ENCODE measurements at places on chromosomes 12 and 14.

GRCh38 chr12:81596558-81596957 lies 162.6 kb downstream of the PPFIA2 start:
- no peak for DNase-seq

- DNase-seq = no peak
Measured at GRCh38 chr14:38201137-38201828, 6.4 kb upstream of the SSTR1 start.

GRCh38 chr14:85198001-85198400 lies 331.9 kb upstream of the FLRT2 start:
- no peak for DNase-seq

- DNase-seq = no peak
Measured at GRCh38 chr12:93314177-93314497, 63.6 kb upstream of the NUDT4 start.

- DNase-seq = no peak
Measured at GRCh38 chr12:59929110-59929509, 333.3 kb downstream of the SLC16A7 start.

DNA sequence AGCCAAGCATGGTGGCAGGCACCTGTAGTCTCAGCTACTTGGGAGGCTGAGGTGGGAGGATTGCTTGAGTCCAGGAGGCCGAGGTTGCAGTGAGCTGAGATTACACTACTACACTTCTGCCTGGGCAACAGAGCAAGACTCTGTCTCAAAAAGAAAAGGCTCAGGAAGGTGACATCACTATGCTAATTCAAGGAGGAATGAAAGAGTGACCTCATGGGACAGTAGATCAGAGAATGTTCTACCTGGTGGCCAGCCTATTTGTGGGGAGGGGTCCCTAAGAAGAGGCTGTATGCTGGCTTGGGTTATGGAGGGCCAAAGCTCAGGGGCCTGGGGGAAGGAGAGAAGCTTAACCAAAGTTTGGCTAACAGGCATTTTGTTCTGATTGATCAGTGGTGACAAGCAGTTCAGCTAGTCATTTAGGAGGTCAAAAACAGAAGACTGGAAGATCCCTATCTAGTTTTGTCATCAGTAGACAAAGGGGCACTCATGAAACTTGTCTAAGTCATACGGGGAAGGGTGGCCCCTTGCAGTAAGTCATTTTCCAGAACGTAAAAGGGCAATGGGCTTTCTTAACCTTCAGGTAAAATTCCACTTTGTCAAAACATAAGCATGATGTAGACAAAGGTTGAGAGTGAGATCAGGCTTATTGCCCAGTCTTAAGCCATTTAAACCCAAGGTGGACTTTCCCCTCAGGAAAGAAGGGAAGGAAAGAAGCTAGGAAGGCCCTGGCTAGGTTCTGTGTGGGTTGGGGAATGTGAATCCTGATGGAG lies 60.8 kb upstream of the EEA1 start:
- no peak for DNase-seq

GRCh38 chr14:80211153-80212022 lies at the start of gene DIO2:
TSS of gene DIO2 (minus strand) at chr14:80211504. CDS start at chr14:80211472, 32 bp downstream.
- DNase-seq = no peak

- DNase-seq = no peak
Measured at GRCh38 chr14:105290621-105291346, 10.0 kb downstream of the BRF1 start.

GRCh38 chr12:52506858-52507715 lies 13.1 kb downstream of the KRT5 start:
- no peak for DNase-seq

DNA sequence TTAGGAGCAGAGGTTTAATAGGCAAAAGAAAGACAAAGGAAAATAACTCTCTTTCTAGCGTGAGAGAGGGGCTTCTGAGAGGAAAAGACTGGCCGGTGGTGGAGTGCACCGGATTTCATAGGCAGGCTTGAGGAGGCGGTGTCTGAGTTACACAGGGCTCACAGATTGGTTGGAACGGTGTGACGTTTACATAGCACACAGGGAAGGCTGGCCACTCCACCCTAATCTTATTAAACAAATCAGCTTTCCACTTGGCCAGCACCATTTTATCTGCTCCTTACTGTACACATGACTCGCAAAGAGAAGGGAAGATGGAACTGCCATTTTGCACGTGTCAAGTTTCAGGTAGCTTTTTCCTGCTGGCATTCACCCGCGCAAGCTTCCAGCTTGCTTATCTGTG lies 587.7 kb downstream of the RPL10L start:
- DNase-seq = no peak

DNA sequence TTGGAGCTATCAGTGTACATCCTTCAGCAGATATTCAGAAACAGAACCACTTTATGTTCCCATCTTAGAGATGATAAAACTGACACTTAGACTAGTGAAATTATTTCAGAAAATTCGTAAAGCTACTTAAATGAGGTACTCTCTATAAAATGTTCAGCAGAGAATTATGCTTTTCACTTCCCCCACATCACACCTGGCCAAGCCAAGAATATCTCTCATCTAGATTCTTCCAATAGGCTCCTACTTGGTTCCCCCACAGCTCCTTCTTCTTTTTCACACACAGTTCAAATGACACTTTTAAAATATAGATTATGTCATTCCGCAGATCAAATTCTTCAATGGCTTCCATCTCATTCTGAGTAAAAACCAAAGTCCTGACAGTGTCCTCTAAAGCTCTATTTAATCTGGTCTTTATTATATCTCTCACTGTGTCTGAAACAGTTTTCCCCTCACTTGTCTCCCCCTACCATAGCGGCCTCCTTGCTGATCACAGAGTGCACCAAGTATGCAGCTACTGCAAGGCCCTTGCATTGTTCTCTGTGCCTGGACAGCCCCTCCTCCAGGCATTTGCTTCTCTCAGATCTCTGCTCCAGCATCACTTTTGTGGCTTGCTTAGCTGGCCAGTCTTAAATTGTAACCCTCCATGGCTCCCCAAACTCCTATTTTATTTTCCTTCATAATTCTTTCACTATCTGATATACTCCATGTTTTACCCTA lies 736.8 kb upstream of the USP15 start:
- no peak for DNase-seq

- no peak for DNase-seq
Measured at GRCh38 chr14:101812071-101812470, 50.6 kb downstream of the PPP2R5C start.

DNA sequence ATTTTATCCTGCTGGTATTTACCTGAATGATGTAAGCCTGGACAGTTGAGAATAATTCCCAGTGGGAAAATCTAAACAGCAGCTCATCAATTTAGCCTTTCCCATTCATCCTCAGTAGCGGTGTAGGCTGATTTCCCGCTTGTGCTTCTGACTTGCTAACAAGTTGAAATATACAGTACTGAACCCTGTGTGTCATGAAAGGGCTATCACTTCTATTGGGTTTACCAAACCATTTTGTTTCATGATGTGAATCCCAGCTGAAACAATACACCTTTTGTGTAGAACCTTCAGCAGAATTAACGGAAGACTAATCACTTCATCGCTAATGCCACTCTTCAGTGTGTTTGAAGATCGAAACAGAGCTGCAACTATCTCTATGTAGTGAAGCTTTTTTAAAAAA lies 88.4 kb downstream of the POLR3B start:
- DNase-seq = no peak

DNA sequence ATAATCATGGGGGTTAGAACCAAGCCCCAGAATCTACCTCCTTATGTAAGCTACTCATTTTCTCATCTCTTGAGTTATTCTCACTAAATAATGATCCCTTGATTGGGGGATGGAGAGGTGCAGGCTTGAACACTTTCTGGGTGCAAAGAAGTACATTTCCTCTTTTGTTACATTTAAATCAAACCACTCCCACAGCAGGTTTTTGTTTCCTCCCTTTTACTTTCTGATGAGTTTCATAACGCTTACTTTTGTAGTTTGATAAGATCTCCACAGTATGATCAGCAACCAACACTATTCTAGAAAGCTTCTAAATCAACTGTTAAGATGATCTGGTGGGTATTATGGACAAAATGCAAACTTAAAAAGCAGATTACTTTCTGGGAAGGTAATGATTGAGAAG lies 20.5 kb downstream of the VCPKMT start:
- no peak for DNase-seq

DNA sequence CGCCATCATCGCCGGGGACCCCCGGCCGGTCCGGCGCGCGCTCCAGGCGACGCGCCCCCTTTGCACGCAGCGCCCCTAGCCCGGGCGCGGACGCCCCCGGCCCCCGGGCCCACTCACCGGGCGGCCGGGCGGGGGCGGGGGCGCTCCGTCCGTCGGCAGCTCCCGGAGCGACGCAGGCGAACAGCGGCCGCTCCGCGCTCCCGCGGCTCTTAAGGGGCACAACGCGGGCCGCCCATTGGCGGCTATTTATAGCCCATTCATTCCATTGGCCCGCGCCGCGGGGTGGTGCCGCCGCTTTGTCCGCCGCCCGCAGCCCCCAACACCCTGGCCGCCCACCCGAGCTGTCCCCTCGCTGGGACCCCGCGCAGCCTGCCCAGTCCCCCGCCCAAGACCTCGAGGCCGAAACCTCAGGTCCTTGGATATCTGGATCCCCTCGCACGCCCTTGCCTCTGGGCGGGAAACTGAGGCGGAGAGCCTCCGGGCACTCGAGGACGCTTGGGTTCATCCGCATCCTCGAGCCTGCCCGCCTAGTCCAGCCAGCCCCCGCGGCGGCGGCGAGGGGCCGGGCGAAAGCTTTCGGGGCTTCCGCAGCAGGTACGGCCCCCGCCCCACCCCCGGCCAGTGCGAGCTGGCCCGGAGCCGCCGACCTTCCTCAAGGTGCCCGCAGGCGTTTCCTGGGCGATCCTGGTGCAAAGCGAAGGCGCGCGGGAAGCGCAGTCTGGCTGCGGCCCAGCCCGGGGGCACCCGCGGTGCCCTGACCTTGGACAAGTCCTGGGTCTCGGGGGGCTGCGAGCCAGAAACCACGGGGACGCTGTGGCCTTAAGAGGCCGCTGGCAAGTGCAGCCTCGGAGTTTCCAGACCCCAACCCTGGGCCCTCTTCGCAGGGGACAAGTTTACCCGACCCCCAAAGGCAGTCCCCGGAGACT lies at the start of gene CKB:
TSS of gene CKB (minus strand) at position 182 of the 926 bp plus-strand sequence. CDS start 337 bp downstream, outside the sequence.
- DNase-seq = no peak

DNA sequence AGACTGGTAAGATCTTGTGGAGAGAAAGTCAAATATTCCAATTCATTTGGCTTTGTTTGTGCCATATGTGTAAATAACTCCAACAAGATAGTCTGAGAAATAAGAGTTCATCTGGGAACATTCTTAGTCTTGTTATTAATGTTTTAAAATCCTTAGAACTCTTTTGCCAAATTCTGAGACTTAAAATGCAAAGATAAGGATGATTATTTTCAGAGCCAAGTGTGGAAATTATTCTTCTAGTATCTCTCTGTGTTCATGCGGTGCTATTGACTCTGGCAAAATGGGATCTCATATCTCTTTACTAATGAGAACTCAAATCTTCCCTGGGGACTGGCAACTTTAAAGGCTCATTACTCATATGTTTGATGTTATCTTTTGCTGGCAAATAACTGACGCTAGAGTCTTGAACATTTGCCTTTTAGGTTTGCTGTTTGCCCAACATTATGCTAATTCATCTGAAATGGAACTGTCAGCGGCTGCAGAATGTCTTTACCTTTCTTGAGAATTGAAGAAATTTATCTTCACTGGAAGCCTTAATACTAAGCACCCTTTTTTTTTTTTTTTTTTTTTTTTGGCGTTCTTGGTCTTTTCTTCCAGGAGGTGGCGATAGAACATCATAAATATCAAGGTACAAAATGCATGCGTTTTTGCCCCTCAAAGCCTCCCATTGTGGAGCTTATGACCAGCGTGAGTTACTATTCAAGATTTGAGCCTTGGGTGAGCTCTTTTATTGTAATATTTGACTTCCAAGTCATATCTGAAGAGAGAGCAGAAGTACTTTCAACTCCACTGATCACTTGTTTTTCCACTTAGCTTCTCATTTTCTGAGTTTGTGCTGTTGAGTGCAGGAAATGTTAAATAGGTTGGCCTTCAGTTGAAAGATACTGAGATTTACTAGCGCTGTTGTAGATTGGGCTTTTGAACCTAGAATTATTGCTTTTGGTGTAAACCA lies 86.5 kb downstream of the CAND1 start:
- DNase-seq = no peak

DNA sequence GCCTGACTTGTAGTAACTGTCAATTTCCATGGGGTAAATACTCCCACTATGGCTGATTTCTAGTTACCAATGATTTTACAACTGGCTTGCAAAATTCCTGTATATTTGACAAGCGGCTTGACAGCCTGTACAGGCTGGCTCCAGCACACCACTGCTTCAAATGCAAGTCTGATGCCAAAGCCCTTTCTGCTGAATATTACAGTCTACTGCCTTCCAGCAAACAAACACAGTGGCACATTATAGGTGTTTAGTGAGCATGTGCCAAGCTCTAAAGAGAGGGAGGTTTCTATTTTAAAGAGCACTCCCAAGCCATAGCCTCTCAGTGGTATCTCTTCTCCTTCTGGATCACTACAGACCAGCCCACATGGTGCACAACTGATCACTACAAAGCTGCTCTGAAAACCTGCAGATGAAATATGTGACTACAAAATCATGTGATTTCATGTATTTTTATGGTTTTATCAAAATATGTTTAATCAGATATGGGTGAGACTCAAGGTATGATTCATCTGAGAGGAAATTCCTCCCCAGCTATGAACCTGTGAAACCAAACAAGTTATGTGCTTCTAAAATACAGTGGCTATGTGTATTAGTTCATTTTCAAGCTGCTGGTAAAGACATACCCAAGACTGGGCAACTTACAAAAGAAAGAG lies 101.5 kb downstream of the RPAP3 start:
- DNase-seq = no peak

- DNase-seq = no peak
Measured at GRCh38 chr12:75977590-75977951, 54.0 kb downstream of the PHLDA1 start.
